ENCODE measurements at places on chromosomes 3 and 15.

DNA sequence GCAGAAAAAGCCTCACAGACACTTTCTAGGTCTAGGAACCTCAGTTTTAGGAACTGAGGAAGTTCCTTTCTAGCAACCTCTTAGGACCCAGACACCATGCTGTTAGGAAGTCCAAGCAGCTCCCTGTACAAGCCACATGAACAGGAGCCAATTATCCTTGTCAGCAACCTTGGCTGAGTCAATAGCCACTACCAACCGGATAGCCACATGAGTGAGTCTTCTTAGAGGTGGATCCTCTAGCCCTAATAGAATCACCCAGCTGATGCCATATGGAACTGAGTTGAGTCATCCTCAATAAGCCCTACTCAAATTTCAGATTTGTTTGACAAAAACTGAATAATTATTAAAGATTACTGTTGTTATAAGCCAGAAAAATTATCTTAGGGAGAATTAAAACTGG, 256.2 kb downstream of the NLGN1 start:
- DNase-seq = peak; percentile 16

DNA sequence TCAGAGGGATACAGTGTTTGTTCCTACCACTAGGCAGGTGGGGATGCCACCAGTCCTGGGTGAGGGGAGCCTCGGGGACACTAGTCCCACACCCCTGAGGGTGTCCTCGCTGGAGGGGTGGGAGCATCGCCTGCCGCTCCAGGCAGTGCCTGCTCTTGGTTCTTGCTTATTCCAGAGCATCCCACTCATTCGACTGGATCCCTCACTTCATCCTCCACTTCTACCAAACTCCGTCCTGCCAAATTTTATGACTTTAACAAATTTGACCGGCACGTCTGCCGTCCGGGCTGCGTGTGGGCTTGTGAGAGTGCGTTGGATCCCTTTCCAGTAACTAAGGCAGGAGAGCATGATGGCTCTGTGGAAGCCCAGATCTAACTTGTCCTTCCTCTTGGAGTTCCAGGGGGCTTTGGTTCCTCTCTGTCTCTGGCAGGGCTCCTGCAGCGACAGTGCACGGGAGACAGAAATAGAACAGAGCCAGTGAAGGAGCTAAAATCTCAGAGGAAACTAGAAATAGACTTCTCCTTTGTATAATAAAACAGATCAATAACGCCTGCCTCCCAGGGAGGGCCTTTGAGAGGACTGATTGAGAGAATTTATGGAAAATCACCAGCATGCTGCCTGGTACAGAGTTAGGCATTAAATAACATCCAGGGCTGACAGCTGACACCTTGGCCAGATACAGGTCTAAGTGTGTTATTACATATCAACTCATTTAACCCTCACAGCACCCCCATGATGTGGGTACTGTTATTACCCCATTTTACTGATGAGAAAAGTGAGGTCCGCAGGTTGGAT, 34.5 kb downstream of the MGLL start:
- no peak for DNase-seq

DNA sequence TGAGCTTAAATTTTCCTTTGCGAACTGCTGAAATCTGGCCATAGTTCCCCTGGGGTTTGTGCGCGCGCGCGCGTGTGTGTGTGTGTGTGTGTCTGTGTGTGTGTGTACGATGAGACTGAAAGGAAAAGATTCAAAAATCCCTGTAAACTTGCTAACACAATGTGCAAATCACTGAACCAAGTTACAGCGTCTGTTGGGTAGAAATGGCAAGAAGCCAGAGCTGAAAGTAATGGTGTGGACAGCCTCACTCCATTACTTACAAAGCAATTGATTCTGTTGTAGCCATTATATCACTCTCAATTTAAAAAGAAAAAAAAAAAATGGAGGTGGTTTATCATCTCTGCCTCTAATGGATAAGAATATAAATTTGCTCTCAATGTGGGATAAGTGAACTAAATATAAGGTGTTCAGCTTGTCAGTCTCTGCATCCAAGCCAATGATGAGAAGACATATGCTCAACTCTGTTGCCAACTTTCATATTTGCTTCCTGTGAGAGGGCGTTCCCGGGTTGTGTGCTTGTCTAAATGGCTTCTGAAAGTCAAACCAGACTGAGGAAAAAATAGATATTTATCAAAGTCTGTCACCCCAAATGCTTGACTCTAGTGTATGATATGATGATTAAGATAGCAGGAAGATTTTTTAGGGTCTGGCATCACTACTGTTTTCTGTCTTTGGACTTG, 422.2 kb downstream of the ZNF385D start:
- DNase-seq = no peak

GRCh38 chr3:67620869-67621268, 33.5 kb downstream of the SUCLG2 start:
- no peak for DNase-seq

GRCh38 chr15:47766406-47766805, 49.1 kb downstream of the SEMA6D start:
- DNase-seq = no peak

- peak; percentile 55 for DNase-seq
Observed at GRCh38 chr3:93969443-93969842, 4.3 kb downstream of the PROS1 start.
